ENCODE measurements at places on chromosomes 11 and 22.

DNA sequence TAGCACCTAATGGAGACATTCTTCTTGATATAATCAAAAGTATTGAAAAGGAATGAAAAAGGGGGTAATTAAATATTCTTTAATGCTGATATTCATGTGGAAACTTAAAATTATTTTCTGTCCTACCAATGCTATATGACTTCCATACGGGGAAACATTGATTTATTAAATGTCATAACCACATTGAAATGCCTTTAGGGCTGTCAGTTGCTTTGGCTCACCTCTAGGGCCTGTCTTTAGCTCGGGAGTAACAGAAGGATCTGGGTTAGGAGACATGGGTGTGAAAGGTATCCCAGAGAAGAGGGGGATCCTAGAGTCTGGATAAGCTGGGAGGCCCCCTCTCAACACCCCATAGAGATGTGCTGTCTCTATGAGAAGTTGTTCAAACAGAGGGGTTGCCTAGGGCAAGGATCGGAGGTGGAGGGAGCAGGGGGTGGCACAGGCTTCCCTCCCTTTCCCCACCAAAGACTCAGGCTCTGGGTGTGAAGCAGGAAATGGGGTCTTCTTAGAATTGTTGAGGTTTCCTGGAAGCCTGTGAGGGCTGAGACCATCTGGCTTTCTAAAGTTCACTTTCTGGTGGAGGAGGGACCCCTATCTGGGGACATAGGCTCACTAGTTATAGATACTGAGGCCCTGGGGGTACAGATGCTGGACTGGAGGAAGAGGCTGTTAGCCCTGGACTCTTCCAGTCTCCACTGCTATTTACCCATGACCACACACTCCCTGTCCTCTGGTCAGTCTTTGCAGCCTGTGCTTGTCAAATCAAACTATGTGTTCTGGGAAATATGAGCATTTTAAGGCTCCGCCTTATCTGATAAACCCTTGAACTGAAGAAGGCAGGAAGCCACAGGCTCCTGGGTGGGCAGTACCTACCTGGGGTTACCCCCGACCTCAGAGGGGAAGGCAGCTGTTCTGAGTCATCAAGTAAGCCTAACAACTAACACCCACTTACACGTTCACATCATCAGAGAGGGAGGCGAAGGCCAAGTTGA, 55.8 kb upstream of the RRAS2 start:
- peak; percentile 78 for DNase-seq

DNA sequence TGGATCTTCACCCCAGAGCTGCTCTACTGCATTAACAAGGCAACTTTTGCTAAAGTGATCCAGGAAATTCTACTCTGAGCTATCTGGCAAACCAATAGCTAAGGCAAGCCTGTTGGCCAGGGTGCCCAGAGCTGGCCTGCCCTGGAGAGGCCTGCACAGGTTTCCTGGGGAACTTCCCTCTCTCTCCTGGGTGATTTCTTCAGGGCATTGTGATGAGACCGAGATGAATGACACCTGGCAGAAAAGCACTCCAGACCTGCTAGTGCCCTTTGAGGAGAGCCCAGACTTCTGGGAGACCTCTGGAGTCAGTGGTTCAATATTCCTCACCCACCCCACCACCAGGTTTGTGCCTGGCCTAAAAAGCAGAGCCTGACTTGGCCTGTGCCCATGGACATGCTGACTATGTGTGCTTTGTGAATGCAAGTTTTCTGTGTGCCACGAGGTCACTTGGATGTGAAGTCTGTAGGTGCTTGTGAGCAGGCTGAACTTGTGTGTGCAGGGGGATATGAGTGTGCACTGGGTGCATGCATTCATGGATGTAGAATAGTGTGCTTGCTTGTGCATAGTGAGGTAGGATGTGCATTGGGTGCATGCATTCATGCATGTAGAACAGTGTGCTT, 4.4 kb upstream of the APLNR start:
- DNase-seq: no peak

- no peak for DNase-seq
Measured at GRCh38 chr22:29827091-29827490, 11.0 kb downstream of the ASCC2 start.

GRCh38 chr11:201966-202365, 5.2 kb downstream of the BET1L start:
- DNase-seq: no peak

DNA sequence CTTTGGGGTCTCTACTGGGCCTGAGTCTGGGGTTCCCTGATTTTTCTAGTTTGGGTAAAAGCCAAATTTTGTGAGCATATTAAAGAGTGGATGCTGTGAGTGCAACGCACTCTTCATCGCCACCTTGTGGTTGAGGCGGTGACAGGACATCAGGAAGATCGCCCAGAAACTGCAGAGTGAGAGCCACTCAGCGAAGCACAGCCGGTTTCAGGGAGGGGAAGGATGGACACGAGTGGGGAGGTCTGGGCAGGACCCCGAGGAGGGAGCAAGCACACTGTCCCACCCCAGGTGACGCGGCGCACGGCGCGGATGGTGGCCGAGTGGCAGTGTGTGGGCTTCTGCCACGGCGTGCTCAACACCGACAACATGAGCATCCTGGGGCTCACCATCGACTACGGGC, 9.1 kb downstream of the SELENOO start:
- peak; percentile 78 for DNase-seq

- DNase-seq: no peak
Measured at GRCh38 chr11:22163394-22163797, 29.5 kb upstream of the ANO5 start.

- no peak for DNase-seq
Measured at GRCh38 chr11:21494946-21495345, 697.9 kb upstream of the ANO5 start.

DNA sequence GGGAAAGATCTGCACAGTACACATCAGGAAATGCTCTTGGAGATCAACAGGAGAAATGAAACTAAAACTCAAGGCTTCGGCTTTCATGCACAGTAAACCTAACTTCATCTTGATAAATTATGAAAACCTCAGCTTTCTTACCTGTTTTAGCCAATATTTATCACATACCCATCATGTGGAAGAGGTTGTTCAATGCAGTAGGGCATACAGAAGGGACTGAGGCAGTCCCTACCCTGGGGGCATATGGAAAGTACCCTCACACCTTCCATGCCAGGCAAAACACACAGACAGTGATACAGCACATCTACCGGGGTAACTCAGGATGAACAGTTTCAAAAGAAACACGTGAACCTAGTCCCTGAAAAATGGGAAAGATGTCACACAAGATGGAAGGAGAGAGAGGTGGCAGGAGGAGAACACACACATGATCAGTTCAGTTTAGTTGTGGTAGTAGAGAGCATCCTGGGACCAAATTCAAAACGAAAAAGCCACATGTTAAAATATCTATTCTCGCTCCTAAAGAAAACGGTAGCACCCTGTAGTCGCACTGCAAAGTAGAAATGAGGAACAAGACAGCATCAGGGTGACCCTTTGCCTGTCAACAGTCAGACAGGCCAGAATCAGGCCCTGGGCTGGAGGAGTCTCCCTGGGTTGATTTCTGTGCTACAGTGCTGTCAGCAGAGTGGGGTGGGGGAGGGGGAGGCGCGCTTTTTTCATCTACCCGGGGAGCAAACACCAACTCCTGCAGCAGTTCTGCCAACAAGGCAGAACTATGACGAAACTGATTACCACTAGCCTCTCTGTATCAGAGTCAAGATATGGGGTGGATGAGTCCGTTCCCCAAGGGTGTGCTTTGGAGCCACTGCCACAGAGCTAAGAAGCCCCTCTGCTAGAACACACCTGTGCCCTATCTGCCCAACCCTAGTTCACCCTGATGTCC, 1.3 kb downstream of the HIRA start:
- no peak for DNase-seq

- no peak for DNase-seq
Measured at GRCh38 chr11:44564670-44565210, 723 bp upstream of the CD82 start.

GRCh38 chr11:32916361-32916760, 23.8 kb downstream of the QSER1 start:
- DNase-seq: no peak

- DNase-seq: no peak
Measured at GRCh38 chr11:100965346-100965745, 164.3 kb downstream of the PGR start.

GRCh38 chr11:14435717-14436512, 63.7 kb downstream of the COPB1 start:
- DNase-seq: no peak

DNA sequence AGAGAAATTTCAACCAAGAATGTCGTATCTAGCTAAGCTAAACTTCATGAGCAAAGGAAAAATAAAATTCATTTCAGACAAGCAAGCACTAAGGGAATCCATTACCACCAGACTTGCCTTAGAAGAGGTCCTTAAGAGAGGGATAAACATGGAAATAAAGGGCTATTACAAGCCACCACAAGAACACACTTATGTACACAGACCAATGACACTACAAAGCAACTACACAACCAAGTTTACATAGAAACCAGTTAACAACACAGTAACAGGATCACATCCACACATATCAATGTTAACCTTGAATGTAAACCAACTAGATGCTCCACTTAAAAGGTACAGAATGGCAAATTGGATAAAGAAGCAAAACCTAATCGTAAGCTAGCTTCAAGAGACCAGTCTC, 38.0 kb downstream of the TMEM123 start:
- DNase-seq: no peak

DNA sequence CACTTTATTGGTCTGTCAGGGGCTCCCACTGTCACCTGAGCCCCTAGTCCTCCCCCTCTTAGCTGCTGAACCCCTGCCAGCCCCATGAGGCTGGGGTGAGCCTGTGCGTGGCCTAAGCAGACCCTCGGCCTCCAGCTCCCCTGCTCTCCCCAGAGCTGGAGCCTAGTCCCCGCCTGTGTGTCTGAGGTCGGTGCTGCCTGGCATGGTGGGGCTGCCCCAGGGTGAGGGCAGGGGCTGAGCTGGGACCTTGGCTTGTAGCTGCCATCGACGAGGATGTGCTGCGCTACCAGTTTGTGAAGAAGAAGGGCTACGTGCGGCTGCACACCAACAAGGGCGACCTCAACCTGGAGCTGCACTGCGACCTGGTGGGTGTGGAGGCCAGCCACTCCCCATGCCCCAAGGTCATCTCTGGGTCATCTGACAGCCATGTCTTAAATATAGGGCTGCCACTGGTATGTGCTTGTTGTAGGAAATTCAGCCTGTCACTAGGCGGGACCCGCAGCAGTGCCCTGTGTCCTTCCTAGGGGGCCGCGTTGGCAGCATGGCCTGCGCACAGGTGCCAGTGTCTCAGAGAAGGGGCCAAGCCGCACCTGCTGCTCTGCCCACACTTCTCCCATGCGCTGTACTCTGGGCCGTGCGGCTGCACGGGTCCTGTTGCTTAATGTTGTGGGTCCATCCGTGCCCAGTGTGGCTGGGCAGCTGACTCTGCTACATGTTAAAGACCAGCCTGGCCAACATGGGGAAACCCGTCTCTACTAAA, 21.0 kb downstream of the PPIL2 start:
- DNase-seq: no peak

DNA sequence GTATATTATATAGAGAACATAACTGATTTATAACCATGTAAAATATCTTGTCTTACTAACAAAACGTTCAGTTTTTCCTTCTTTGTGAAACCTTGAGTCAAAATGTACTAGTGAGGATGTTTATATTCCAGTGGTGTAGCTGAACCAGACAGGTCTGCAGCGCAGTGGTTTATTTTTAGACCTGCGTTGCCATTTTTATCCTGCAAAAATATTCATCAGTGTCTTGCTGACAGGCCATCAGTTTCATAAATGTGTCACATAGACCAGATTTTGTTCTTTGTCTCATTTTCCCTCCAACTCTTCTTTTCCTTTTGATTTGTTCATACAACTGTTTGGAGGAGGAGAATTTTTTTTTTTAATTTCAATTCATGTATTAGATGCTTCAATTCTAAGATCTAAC, 43.1 kb downstream of the HSD17B12 start:
- no peak for DNase-seq

DNA sequence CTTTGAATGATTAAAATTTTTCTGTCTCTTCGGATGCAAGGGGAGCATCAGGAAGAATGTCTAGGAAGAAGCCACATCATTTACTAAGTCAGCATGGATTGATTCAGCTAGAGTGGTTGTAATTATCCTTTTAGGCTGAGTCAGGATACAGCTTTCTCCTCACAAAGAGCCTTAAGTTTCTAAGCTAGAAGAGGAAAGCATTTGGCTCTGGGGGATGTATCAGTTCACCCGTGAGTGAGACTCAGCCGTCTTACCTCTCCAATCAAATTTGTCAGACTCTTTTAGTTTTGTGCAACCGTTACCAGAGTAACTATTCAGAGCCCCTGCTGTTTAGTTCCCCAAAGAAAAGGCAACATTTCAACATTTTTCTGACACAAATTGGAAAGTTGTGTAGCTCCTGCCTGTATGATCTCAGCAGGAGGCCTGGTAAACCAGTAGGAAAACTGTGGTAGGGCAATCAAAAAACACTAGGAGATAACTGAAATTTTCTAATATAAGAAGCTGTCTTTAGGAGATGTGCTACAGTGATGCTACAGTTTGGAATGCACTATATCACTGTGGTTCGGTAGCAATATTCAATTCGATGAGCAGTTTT, 432.4 kb upstream of the LUZP2 start:
- no peak for DNase-seq

GRCh38 chr11:75473684-75474083, 40.7 kb upstream of the KLHL35 start:
- no peak for DNase-seq

GRCh38 chr11:78231962-78232501, 43.3 kb downstream of the USP35 start:
- DNase-seq: no peak

GRCh38 chr22:47432683-47433082, 670.2 kb downstream of the TBC1D22A start:
- DNase-seq: no peak

DNA sequence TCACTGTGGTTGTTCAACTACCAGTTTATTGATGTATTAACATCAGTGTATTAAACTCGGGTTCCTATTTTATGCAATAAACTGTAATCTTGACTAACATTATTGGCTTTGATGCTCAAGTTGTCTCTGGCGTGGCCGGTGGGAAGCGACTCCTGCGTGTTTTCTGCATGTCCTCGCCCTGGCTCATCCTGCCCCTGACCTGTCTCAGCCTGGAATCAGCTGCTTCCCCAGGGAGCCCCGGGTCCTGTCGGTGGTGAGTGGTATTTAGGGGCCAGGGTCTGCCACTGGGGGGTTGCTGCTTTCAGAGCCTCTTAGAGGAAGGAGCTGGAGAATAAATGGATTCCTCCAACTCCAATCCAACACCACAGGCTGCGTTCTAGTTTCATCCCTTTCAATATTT, 22.5 kb downstream of the IFITM10 start:
- DNase-seq: no peak

GRCh38 chr11:100964435-100964834, 165.2 kb downstream of the PGR start:
- no peak for DNase-seq

- no peak for DNase-seq
Measured at GRCh38 chr11:103948187-103948763, 88.2 kb upstream of the DDI1 start.

- DNase-seq: no peak
Measured at GRCh38 chr11:6268820-6269219, 9.2 kb downstream of the CCKBR start.

- DNase-seq: no peak
Measured at GRCh38 chr11:126082251-126083109, 19.8 kb upstream of the CDON start.

GRCh38 chr22:17633998-17634323, 4.6 kb upstream of the BCL2L13 start:
- no peak for DNase-seq

GRCh38 chr11:116615211-116615865, 157.4 kb downstream of the BUD13 start:
- no peak for DNase-seq

GRCh38 chr11:47495011-47495855, 46.3 kb upstream of the RAPSN start:
- no peak for DNase-seq

All from activated T-cell treated with anti-CD3 and anti-CD28 coated beads, Interleukin-2, amount 50 U/mL, for 48 hours (primary cell).